A673 (cell line): ENCODE measurements at places on chromosomes 6 and 20. TPM values are rescaled to one million over a fixed set of nuclear protein-coding genes. Genes with fewer than 3 reads are reported as not detected.

DNA sequence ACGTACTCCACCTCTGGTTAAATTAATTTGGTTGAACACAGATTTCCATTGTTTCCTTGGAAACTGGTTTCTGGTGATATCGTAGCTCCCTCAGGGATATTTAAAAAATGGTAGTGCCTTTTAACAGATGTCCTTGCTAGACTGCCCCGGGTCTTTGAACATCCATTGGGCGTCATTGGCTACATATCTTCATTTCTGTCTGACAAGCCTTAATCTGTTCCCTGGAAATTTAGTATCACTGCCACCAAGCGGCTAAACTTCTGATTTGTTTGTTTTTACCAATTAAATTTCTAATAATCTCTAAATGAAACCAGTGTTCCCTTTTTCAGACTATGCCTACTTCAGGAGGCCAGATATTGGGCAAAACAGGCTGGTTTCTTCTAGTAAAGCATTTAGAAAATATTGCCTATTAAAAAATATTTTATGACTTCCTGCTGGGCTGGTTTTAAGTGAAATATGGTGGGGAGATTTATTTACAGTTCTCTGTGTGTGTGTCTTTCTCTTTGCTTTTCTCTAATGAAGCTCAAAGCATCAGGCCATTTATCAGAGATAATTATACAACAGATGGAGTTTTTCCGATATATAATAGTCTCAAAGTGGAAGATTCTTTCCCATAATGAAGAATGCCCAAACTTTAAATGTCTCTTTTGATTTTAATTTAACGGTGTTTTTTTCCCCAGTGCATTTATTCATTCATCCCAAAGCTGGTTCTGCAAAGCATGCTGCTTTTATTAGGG, 249.5 kb downstream of the ZFAND3 start:
- H3K27me3 ChIP-seq, result no peaks in the 10 kb centered on the region
- peak; percentile 41 for DNase-seq
- no peak overlapping the region for H3K27ac ChIP-seq
- H3K4me3 ChIP-seq, result no peak overlapping the region
- no peaks in the 10 kb centered on the region for H3K36me3 ChIP-seq
- H3K4me1 ChIP-seq, result peaks cover 26% of the 10 kb centered on the region

PSMA7 gene
- total RNA-seq, result 555 and 593 TPM in 2 replicates

GRCh38 chr6:33211666-33212422, 3.5 kb downstream of the RING1 start:
- H3K27ac ChIP-seq, result no peak overlapping the region
- H3K27me3 ChIP-seq, result no peaks in the 10 kb centered on the region
- no peak overlapping the region for H3K4me3 ChIP-seq
- H3K36me3 ChIP-seq, result peaks cover 11% of the 10 kb centered on the region

DNA sequence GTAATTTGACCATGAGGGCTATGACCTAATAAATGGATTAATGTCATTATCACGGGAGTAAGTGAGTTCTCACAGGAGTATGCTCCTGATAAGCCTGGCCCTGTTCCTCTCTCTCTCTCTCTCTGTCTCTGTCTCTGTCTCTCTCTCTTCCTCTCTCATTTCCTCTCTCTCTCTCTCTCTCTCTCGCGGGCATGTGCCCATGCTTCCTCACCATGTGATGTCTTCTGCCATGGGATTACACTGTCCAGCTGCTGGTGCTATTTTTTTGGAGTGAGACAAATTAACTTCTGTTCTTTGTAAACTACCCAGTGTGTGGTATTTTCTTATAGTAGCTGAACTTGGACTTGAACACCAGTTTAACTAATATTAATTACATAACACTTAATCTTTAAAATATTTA, 374.3 kb upstream of the GJE1 start:
- H3K36me3 ChIP-seq, result no peaks in the 10 kb centered on the region
- H3K27me3 ChIP-seq, result no peaks in the 10 kb centered on the region
- no peak overlapping the region for H3K27ac ChIP-seq
- DNase-seq, result no peak
- no peak overlapping the region for H3K4me3 ChIP-seq

TNXB gene
- 11.5 and 13.6 TPM in 2 replicates for total RNA-seq

VIP gene
- total RNA-seq, result not detected in 2 replicates

DNA sequence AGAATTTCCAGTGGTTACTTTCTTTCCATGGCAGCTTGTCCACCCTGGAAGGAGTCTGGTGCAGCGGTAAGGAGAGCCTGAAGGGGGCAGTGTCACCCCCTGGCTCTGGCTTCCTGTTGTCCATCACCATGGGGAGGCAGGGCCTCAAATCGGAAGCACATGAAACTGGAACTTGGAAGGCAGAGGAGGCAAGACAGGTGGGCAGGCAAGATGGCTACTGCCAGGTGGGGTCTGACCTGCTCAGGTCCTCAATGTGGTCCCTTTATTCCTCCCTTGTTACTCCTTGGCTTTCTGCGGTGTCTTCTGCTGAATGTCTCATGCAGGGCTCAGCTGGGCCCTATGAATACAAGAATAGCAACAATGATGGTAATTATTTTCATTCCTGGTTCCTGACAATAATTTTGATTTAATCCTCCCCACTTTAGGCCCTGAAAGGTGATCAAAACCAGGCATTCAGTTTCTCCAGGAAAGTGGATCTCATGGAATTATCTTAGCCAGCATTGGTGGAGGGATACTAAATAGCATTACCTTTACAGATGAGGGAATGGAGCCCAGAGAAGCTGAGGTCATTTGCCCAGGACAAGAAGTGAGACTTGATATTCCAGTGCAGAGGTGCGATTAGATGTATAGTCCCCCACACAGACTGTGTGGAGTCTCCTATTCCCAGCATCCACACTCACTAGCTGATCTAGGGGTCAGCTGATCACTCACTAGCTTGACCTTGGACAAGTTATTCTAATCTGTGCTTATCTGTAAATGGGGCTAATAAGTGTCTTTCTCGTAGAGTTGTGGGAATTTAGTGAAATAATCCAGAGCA, 17.6 kb upstream of the SNAI1 start:
- peak; percentile 58 for DNase-seq
- no peaks in the 10 kb centered on the region for H3K27me3 ChIP-seq
- H3K27ac ChIP-seq, result no peak overlapping the region

SRMS gene
- not detected in 2 replicates for total RNA-seq

GRCh38 chr6:4861564-4861963, 85.4 kb downstream of the CDYL start:
- H3K27me3 ChIP-seq, result no peaks in the 10 kb centered on the region
- no peaks in the 10 kb centered on the region for H3K36me3 ChIP-seq

RIPPLY2 gene
- 3.0 and 4.0 TPM in 2 replicates for total RNA-seq

- peaks cover 6% of the 10 kb centered on the region for H3K36me3 ChIP-seq
- H3K27me3 ChIP-seq, result no peaks in the 10 kb centered on the region
- no peaks in the 10 kb centered on the region for H3K4me1 ChIP-seq
These were observed 49.3 kb upstream of the MYL9 start for GRCh38 chr20:36491901-36492617.

- peaks cover 14% of the 10 kb centered on the region for H3K27me3 ChIP-seq
- no peak for DNase-seq
- no peak overlapping the region for H3K4me3 ChIP-seq
These were observed 293.8 kb downstream of the TAF4 start for GRCh38 chr20:61771805-61772350.

- H3K4me3 ChIP-seq, result no peak overlapping the region
- H3K27ac ChIP-seq, result no peak overlapping the region
- peak; percentile 58 for DNase-seq
These were observed 17.8 kb downstream of the OR2H2 start for GRCh38 chr6:29602564-29603361.

DNA sequence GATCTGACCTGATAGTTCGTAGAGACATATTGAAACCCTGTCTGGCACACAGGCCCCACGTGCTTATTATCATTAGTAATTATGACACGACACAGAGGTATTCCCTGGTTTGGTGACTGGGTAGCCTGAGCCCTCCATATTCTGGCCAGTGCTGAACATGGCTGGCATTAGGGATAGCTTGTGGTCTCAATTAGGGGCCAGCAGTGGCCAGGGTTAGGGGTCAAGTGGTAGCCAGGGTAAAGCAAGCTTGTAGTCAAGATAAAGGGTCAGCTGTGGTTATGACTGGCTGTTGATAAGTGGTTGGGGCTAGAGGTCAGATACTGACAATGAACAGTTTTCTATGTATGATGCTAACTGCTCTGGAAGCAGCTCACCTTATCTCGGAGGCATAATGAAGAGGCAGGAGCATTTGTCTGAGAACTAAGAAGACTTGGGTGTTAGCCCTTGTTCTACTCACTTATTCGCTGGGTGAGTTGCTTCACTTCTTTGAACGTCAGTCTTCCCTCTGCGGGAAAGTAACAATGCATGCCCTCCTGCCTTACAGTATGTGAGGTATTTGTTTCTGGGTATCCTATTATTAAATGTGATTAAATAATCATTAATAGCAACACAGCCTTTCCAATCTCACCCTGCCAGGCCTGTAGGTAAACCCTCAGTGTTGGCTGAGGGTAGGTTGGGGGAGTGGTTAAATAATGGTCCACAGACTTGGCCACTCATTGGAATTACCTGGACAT, 66.7 kb downstream of the VEGFA start:
- H3K27me3 ChIP-seq, result no peaks in the 10 kb centered on the region
- H3K27ac ChIP-seq, result no peak overlapping the region

DNA sequence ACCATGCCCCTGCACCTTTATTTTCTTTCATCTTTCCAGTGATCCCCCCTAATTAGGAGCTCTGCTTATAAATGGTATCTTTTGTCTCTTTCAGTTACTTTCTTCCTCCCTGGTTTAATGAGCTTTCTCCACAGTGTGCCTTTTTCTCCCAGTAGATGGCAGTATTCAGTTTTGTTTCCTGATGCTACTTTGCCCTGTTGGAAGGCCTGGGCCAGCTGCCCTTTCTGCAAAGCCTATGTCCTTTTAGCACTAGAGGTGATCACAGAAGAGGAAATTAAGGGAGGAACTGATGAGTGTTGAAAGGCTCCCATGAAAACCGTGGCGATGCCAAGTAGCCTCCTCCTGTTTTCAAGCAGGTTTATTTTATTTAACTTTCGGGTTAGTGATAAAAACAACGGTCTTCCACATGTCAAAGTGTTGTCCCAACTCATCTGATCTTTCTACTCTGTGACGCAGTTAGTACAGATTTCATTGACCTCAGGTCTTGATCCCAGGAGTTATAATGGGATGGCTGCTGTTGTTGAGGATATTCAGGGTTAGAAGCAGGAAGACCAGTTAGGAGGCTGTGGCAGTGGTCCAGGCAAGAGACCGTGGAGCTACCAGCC, 184.2 kb upstream of the BMP2 start:
- DNase-seq, result peak; percentile 40
- H3K27me3 ChIP-seq, result no peaks in the 10 kb centered on the region
- no peaks in the 10 kb centered on the region for H3K36me3 ChIP-seq
- no peak overlapping the region for H3K27ac ChIP-seq
- no peaks in the 10 kb centered on the region for H3K4me1 ChIP-seq

REM1 gene
- total RNA-seq, result not detected in 2 replicates

DNA sequence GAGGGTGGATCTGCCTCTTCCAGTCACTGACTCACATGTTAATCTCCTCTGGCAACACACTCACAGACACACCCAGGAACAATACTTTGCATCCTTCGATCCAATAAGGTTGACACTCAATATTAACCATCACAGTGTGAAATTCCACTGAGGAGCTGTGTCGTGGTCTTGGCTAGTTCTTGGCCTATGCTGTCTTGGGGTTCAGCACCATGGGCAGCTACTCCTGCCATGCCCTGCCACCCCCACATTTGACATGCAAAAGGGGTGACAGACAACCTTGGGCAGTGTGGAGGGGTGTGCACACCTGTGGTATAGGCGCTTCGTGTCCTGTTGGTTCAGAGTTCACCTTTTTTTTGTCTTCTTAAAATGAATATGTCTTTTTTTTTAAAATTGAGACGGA, 25.8 kb downstream of the ANKRD6 start:
- H3K27ac ChIP-seq, result no peak overlapping the region
- no peaks in the 10 kb centered on the region for H3K27me3 ChIP-seq
- DNase-seq, result no peak
- H3K4me1 ChIP-seq, result peaks cover 7% of the 10 kb centered on the region

NR2E1 gene
- not detected in 2 replicates for total RNA-seq

GRCh38 chr6:119350202-119350951, 816 bp upstream of the MAN1A1 start:
- peaks cover 6% of the 10 kb centered on the region for H3K4me1 ChIP-seq
- no peaks in the 10 kb centered on the region for H3K36me3 ChIP-seq
- no peak overlapping the region for H3K27ac ChIP-seq
- peak overlapping the region; percentile 52 for H3K4me3 ChIP-seq
- peak; percentile 35 for DNase-seq

DNA sequence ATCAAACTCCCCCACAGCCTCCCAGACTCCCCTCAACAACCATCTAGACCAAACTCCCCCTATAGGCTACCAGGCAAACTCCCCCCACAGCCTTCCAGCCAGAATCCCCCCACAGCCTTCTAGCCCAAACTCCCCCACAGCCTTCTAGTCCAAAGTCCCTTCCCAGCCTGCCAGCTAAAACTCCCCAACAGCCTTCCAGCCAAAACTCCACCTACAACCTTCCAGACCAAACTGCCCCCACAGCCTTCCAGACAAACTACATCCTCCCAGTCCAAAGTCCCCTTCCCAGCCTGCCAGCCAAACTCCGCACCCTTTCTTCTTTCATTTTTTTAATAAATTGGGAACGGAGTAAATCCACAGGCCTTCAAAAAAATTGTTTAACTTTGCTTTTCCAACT, 37.4 kb upstream of the SYNDIG1 start:
- no peak overlapping the region for H3K27ac ChIP-seq
- H3K27me3 ChIP-seq, result no peaks in the 10 kb centered on the region
- no peak overlapping the region for H3K4me3 ChIP-seq
- no peaks in the 10 kb centered on the region for H3K36me3 ChIP-seq

ANGPT4 gene
- total RNA-seq, result not detected in 2 replicates

DNA sequence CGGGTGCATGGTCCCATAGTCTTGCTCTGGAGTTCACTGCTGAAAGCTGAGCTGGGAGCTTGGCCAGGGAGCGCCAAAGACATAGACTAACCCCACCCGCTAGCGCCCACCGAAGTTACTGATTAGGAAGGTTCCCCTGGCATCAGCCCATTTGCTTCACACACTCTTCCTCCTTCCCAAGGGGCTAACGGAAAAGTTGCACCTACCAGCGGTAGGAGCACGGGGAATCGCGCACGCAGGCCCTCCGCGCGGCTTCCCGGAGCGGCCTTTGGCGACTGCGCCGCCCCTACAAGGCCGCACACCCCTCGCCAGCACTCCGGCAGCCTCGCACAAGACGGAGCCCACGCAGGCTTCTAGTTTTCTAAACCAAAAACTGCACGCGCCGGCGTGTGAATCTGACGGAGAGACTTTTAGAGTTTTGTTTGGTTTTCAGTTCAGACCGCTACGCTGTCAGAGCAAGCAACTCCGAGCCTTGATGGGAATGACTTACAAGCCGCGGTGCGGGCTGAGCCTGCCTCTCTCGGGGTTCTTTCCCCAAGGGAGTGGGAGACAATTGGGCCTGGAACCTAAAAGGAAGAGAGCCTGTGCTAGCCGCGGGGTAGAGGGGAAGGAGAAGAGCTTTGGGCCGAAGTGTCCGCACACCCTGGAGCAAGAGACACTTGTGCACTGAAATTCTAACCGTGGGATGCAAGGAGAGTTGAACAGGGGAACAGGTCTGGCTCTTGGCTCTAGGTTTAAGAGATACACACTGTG, 891 bp upstream of the POU3F2 start:
- no peaks in the 10 kb centered on the region for H3K36me3 ChIP-seq
- no peaks in the 10 kb centered on the region for H3K27me3 ChIP-seq
- H3K27ac ChIP-seq, result peak overlapping the region; percentile 51
- peak overlapping the region; percentile 91 for H3K4me3 ChIP-seq
- peaks cover 3% of the 10 kb centered on the region for H3K4me1 ChIP-seq

REPS1 gene
- 63.4 and 64.9 TPM in 2 replicates for total RNA-seq
